Amniotic stem cell (primary cell): ENCODE measurements at places on chromosomes 11 and 22.

GRCh38 chr22:48142388-48142787, 1379.9 kb downstream of the TBC1D22A start:
- no peak for DNase-seq

DNA sequence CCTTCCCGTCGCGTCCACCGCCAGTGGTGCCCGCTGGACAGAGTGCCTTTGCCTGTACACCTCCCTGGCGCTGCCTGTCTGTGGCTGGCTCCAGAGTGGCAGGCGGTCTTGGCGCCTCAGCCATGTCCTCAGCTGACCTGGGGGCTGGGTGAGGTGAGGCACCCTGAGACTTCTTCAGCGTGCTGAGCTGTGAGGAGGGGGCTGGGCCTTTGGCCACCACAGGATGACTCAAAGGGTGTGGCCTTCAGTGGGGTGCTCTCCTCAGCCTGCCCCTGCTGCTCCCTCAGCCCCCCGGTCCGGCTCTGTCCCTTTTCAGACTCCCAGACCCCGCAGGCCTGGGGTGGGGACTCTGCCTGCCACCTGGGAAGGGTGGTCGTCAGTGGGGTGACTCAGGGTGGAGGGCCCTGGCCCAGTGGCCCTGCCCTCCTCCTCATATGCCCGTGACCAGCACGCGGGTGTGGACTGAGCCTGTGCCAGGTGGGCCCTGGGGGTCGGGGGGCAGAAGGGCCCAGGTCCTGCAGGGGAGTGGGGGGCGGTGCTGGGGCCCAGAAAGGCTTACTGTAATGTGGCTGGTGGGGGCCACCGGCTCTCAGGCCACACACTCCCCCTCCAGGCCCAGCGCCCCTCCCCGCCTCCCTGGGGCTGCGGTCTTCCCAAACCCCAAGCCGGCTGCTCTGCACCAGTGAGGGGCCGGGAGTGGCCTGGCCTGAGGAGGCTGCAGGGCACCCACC, 15.9 kb downstream of the CRELD2 start:
- no peak for DNase-seq

DNA sequence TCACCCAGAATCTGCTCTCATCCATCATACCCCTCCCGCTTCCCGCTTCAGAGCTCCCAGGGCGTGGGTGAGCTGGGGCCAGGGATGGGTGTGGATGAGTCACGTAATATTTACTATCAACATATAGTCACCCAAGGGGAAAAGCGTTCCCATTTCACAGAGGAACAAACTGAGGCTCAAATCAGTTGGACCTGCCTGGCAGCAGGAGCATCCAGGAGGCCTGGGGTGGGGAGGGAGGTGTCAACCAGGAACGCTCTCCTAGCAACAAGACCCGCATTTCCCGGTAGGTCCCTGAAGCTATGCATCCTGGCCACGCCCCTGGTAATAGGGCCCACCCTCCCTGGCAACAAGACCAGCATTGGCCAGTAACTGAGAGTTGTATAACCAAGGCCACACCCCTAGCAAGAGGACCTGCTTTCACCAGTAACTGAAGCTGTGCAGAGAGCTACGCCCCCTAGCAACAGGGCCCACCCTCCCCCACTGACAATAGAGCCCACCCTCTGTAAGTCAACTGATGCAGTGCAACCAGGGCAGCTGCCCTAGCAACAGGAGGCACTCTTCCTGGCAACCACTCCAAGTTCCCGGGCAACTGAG, 32.7 kb upstream of the TXNRD2 start:
- DNase-seq, result no peak

DNA sequence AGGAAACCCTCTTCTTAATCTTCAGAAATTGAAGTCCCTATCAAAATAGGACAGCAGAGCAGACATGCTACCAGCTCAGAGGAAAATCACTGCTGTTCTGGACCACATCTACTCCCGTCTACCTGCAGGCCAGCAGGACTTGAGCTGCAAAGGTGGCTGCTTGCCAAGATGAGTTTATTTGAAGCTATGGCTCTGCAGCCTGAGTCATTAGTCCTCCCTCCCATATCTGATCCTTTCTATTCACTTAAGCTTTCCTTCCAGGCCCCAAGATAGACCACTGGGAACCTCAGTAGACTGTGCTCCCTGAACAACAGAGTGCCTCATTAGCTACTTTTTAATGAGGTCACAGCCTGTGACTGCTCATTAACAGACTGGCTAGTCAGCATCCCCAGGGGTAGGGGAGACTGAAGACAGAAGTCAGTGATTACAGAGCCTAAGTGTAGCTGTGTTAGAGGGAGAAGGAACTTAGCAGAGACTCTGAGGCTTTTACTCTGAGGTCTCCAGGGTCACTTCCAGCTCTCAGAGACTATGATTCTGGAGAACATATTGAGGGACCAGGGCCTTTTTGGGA, 6.8 kb upstream of the OR10A2 start:
- DNase-seq, result peak; percentile 19

DNA sequence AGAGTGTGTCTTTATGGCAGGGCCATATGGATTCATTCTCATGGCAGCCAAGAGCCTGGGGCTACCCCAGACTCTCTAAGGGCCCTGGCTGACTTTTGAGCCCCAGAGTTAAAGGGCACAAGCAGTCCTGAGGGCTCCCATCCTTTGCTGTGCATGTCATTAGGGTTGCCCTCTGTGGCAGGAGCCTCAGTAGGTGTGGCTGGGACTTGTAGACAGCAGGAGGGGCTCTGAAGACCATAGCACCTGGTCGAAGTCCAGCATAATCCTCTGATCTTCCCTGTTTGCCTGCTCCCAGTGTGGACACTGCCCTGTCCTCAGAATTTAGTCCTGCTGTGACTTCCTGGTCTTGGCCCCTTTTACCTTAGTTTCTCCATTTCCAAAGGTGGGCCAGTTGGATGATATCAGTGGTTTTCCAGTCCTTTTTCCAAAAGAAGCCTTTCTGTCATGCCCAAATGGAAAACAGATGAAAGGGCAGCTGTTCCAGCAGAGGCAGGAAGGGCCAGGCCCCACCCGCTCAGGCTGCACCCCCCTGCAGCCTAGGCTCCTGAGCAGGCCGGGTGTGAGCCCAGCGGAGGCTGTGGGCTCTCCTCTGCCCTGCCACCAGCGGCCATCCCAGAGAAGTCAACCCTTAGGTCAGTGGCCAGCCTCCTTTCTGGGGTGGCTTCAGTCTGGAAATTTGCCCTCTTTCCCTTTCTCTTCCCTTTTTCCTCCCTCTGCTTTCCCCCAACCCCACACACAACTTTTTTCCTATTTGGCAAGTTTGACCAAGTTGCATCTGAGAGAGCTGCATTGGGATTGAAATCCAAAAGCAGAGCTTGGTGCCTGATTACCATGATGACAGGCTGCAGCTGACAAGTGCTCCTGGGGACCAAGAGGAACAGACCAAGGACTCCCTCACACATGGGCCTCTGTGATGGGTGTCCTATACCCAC, 32.8 kb upstream of the SUSD2 start:
- DNase-seq, result no peak

DNA sequence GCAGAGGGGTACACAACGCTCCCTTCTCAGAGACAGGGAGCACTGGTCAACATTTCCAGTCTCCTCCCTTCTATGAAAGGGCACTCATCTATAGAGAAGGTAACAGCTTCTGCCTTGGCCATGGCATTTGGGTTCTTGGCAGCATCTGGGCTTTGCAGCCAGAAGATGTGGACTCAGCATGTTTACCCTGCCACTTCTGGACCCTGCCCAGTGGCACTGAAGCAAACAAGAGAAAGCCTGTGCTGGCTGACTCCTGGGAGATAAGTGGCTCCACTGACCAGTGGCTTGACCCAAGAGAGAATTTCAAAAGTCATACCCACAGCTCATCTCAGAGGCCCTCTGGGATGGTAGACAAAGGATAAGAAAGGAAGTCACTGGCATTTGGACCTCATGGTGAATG, 8.0 kb downstream of the CSNK2A3 start:
- no peak for DNase-seq

- no peak for DNase-seq
These were observed 155.7 kb downstream of the SNX19 start for GRCh38 chr11:130760515-130761125.

GRCh38 chr22:24076091-24076867, 65.2 kb downstream of the CABIN1 start:
- DNase-seq, result no peak

- DNase-seq, result no peak
These were observed 10.9 kb downstream of the ACO2 start for GRCh38 chr22:41479671-41480396.

DNA sequence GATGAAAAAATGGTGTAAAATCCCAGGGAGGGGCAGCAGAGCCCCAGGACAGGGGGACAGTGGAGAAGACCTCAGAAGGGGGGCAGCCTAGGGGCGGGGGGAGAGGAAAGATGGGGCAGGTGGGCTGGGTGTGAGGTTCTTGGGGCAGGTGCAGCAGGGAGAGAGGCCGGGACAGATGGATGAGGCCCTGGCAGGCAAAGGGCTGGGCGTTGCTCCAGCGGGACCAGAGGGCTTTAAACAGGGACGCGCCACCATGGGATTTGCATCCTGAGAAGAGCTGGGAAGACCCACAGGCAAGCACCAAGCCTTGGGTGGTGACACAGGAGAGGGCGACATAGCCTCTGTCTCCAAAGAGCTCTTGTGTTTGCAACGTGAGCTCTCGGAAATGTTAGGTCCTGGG, 1342.8 kb downstream of the TBC1D22A start:
- DNase-seq, result no peak

- DNase-seq, result no peak
These were observed 34.2 kb upstream of the PRR5 start for GRCh38 chr22:44667829-44668189.

GRCh38 chr11:75280227-75280701, 39.7 kb downstream of the TPBGL start:
- peak; percentile 21 for DNase-seq

DNA sequence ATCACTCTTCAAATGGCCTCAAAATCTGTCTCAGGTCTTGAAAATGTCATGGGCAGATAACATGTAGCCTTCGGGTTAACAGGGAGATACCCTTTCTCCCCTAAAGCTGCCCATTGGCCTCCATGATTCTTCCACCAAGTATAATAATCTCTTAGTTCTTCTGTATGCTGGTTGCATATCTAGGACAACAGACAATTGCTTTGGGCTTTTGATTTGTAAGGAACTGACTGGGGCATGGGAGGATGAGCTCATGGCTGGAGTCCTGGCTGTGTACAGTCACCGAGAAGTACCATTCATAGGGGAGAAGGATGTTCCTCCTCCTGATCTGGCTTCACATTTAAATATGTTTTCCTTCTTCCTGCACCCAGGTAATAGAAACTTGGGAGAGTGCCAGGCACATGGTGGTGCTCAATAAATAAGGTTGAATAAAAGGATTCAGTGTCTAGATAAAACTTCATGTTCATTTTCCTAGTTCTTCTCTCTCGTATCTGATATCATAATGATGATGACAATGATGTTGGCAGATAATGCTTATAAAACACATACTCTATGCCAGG, 2.8 kb upstream of the AMPD3 start:
- no peak for DNase-seq
